ENCODE measurements at places on chromosomes 3 and 15. TPM values are rescaled to one million over a fixed set of nuclear protein-coding genes. Genes with fewer than 3 reads are reported as not detected.
A peak's percentile ranks its signal among the peaks of the same experiment; 100 is the strongest.

GRCh38 chr15:67103869-67104268 is 38.5 kb downstream of the SMAD3 start:
- no peak for DNase-seq

GRCh38 chr15:101111570-101112262 is 140.1 kb downstream of the CHSY1 start:
- no peak for DNase-seq

GRCh38 chr3:13040361-13041074 is 32.7 kb downstream of the IQSEC1 start:
- DNase-seq = no peak

GRCh38 chr3:174270841-174271240 is 588.3 kb upstream of the NAALADL2 start:
- peak; percentile 77 for DNase-seq

DNA sequence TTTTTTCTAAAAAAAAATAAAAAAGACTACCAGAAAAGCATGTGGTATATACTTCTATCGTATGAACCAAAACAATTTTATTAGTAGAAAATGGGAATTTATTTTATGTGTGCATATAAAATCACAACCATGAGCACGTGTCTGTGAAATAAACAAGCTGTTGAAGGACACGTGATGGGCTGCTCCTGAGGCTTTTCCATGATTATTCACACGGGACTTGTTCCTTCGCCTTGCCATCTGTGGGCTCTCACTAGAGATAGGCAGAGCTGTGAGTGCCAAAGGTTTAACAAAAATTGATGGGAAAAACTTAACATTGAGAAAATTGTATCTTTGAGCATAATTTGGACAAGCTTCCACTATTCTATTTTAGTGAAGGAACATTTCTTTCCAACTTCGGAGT is 12.4 kb upstream of the ETV5 start:
- peak; percentile 58 for DNase-seq

DNA sequence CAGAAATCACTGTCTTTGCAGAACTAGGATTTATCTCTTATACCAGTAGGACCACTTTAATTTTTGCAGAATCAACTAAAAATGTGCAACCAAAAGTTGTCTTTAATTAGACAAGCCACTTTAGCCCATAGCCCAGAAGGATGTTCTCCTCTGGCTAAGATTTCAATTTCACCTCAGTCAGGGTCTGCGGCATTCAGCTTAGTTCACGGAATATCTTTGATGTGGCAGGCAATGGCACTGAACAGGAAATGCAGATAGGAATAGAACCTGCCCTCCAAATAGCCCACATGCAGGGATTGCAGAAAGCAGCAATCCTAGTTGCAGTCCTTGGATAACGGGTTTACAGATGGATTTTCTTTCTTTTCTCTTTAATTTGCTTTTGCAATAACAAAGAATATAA is 100.8 kb downstream of the MESD start:
- no peak for DNase-seq

Gene IMPDH2
- 560 TPM for total RNA-seq

GRCh38 chr3:113259196-113259595 is 47.8 kb downstream of the BOC start:
- no peak for DNase-seq

GRCh38 chr3:4906107-4906621 is 73.1 kb upstream of the BHLHE40 start:
- peak; percentile 4 for DNase-seq

Data from fibroblast of lung (primary cell).